Activated CD4-positive, CD25-positive, alpha-beta regulatory T cell (primary cell): ENCODE measurements at places on chromosomes 3 and 15.

- DNase-seq = no peak
These were observed 495.0 kb upstream of the ZNF385D start for GRCh38 chr3:22245811-22246583.

GRCh38 chr15:66567897-66568296 is 2.1 kb upstream of the LCTL start:
- DNase-seq = no peak

- no peak for DNase-seq
These were observed 351.8 kb downstream of the GABRB3 start for GRCh38 chr15:26421065-26421464.

- no peak for DNase-seq
These were observed 5.6 kb downstream of the EIF3J start for GRCh38 chr15:44542596-44542995.

DNA sequence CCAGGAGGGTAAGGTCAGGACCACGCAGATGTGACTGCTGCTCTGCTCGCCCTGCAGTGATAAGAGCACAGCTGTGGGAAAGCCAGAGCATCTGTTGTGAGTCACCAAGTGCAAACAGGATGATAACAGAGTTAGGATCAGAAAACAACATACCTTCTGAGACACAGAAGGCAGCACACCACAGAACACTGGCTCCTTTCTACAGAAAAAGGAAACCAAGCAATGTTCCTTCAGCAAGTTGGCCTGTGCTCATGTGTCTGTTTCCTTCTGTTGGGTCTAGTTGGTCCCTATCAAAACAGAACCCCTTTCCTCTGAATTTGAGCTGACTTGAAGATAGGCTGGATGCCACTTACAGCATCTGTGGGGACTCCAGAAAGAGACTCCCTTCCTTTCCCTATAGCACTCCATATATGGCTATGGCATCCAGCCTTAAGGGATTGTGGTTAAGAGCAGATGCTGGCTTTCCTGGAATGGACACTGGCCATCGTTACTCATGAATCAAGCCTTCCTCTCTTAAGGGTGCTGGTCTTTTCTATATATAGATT is 440.7 kb upstream of the THBS1 start:
- DNase-seq = no peak

GRCh38 chr3:14110699-14111098 is 14.0 kb downstream of the CHCHD4 start:
- no peak for DNase-seq

GRCh38 chr15:94736236-94736635 is 504.9 kb downstream of the MCTP2 start:
- no peak for DNase-seq

DNA sequence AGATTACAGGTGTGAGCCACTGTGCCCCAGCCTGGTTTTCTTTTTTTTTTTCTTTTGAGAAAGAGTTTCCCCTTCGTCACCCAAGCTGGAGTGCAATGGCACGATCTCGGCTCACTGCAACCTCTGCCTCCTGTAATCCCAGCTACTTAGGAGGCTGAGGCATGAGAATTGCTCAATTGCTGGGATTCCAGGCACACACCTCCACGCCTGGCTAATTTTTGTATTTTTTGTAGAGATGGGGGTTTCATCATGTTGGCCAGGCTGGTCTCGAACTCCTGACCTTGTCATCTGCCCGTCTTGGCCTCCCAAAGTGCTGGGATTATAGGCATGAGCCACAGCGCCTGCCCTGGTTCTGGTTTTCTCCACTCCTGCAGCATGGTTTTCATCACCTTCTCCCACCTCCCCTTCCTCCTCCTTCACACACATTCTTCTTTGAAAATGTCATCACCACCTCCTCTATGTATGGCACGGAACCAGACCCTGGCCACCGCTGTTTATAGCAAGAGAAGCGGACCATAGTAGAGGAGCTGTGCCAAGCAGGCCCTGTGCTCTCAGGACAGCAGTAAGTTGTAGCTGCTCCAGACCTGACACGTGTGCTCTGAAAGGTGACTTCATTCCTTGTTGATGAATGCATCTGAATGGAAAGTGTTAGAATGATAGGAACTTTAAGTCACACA is 14.6 kb upstream of the AHSG start:
- DNase-seq = no peak

DNA sequence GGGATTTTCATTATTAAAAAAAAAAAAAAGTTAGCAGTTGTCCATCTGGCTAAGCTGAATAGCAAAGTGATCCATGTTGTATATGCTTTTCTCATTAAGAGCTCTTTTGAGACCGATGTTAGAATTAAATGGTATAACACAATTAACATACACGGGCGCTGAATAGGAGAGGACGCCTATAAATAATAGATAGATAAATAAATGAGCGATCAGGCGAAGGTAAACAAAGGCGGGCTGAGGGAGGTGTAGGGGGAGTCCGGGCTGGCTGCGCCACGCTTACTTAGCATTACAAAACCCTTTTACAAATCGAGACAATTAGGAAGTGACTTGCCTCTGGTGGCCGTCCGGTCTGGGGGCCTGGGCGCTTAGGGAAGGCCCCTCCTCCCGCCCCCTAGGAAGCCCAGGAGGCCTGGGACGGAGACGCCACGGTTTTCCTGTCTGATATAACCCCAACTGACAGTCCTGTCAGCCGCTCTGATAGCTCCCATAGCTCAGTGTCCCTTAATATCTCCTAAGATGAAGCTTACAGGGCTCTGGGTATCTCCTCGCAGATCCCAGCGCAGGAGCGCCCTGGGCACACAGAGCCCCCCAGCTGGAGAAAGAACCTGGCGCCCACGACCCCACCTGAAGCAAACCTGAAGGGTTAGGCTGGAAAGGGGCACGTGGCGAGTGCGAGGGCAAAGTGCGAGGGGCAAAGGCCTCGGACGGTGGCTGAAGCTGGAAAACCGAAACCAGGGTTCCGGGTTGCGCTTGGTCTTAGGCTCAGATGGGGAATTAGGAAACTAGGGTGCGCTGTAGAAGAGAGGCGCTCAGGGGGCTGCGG is 3.6 kb downstream of the SOX14 start:
- no peak for DNase-seq

DNA sequence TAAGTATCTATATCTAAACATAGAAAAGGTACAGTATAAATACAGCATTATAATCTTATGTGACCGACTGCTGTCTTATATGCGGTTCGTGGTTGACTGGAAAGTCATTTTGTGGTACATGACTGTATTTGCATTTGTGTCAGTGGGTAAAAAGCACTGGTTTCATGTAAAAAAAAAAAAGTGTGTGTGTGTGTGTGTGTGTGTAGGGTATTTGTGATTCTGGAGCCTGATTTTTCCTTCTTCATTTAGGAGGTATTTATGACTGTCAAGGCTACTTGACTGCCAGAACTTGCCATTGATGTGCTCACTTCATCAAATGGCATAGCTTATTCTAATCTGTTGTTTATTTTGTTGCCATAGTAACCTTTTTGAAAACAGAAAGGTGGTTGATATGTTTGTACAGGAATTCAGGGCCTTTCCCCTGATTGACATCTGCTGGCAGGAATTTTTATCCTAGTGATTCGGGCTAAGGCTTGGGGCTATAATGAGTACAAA is 63.2 kb downstream of the AKAP13 start:
- DNase-seq = no peak

DNA sequence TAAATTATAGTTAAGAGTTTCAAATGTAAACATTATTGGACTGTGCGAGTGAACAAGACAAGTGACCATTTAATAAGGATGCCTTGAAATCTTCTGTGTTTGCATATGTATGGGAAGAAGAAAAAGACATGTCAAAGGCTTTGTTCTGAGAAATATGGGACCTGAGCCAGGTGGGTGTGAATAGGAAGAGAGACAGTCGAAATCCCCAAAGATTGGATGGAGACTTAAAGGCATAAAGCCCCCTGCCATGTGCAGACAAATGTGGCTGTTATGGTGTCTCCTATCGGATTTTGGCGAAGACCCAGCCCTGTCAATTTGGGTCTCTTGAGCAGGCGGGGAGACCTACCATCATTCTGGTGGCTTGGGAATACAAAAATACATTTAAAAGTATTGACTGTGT is 16.9 kb downstream of the FXR1 start:
- no peak for DNase-seq

GRCh38 chr3:94001827-94002495 is 22.0 kb downstream of the ARL13B start:
- no peak for DNase-seq

GRCh38 chr3:191455257-191455952 is 5.6 kb upstream of the PYDC2 start:
- no peak for DNase-seq

GRCh38 chr3:87595798-87596197 is 319.4 kb upstream of the POU1F1 start:
- DNase-seq = no peak

GRCh38 chr15:84817466-84818081 is 418 bp downstream of the ALPK3 start:
- DNase-seq = no peak

GRCh38 chr3:17006132-17006852 is 121.5 kb downstream of the PLCL2 start:
- DNase-seq = no peak

- DNase-seq = no peak
These were observed 273.6 kb downstream of the ZBBX start for GRCh38 chr3:167106456-167106855.

DNA sequence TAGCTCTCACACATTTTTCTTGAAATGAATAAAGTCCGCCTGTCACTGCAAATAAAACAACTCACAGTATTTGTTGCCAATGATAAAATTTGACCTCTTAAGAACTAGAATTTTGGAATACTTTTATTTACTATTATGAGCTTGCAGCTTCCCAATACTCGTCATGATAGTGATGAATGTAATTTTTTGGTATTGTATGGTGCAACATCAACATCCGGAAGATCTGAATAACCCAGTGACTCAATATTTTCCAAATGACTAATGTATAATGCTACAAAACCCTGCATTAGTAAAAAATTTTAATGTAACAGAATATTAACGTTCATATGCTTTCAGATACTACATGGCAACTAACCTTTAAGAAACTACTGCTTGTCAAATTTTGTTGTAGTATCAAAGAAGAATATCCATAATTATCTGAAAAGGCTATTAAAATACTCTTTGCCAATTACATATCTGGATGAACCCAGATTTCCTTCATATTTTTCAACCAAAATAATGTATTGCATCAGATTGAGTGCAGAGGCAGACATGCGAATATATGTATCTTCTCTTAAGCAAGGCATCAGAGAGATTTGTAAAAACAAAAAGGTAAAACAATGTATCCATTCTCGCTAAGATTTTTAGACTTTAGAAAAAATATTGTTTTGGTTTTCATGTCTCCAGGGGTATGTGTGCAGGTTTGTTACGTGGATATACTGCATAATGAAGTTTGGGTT is 95.3 kb downstream of the IGF2BP2 start:
- DNase-seq = no peak

DNA sequence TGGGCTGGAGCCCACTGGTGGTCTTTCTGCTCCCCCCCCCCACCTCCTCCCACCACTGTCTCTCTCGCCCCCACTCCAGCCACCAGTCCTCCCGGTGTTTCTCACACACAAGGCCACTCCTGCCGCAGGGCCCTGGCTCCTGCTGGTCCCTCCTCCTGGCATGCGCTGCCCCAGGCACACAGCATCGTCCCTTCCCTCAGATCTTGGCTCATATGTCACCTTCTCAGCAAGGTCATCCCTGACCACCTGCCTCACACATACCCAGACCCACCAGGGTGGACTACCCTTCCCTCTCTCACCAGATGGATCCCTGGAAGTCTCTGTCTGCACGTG is 101.5 kb upstream of the IQSEC1 start:
- no peak for DNase-seq

- DNase-seq = no peak
These were observed 28.1 kb downstream of the COLQ start for GRCh38 chr3:15493436-15493835.

DNA sequence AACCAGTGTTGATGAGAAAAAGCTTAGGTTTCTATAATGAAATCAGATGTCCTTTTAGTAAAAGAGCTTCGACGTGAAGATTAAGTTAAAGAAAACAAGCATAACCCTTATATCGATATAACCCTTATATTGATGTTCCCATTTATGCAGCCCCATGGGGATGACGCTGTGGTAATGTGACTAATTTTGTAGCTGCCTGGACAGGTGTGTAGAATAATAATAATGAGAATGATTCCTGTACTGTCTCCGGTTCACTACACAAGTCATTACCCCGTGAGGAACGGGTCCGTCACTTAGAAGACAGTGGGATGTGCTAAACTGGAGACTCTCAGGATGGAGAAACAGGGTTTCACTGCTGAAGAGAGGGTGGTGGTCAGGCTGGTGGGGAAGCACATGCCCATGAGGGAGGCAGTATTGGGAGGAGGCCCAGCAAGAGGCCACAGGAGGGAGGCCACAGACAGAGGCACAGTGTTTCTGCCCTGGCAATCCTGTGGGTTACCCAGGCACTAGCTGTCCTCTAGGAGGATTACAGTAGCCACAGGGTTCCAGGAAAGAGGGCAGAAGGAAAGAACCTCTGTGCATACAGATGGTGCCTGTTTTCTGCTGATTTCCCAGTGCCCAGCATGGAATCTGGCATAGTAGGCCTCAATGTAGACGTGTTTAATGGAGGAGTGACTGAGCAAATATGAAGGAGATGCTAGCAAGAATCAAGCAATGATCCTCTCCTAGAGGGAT is 191.1 kb upstream of the TSC22D2 start:
- DNase-seq = no peak

GRCh38 chr3:122299215-122299614 is 25.8 kb upstream of the CSTA start:
- DNase-seq = no peak

DNA sequence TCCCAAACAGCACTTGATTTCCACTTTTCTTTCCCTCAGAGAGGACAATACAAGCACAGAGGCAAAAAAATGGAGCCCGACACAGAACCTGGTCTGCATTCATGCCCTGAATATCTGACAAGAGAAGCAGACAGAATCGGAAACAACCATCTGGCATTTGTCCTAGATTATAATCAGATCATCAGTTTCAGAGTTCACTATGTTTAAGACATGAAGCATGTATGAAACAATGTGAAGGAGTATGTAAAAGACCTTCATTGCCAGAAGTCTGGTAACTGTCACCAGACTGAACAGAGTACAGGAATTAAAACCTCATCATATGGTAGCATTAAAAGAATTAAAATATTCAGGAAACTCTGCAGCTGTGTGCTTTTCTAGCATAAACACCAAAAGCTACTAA is 65.0 kb downstream of the SETD2 start:
- DNase-seq = no peak

- DNase-seq = no peak
These were observed 20.2 kb upstream of the GPX1 start for GRCh38 chr3:49378249-49378895.

DNA sequence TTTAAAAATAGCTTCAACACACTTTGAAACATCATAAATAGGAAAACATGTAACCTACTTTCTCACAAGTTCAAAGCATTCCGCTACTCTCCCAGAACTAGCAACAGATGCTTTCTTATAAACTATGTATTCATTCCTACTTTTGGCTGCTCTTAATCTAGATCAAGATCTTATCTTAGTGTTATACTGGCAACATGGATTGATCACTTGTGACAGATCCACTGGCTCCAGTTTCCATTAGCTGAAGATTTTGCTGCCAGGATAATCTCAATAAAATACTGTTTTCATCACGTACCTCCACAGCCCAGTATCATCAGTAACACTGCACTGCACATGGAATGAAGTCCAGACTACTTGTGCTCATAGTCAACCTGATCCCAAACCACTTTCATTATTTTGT is 491.7 kb upstream of the AGTR1 start:
- no peak for DNase-seq
